ENCODE measurements at places on chromosomes 6 and 20. TPM values are rescaled to one million over a fixed set of nuclear protein-coding genes. Genes with fewer than 3 reads are reported as not detected.

TCP11 gene
- total RNA-seq: not detected

SYNCRIP gene
- 57.2 TPM for total RNA-seq

BTNL2 gene
- total RNA-seq: not detected

NXT1 gene
- total RNA-seq: 62.8 TPM

BCAS1 gene
- not detected for total RNA-seq

WFDC12 gene
- not detected for total RNA-seq

CLVS2 gene
- not detected for total RNA-seq

GLO1 gene
- total RNA-seq: 365 TPM

EGFL8 gene
- 0.43 TPM for total RNA-seq

PAK5 gene
- 0.21 TPM for total RNA-seq

PLAGL1 gene
- total RNA-seq: 18.5 TPM

CTAGE9 gene
- total RNA-seq: not detected

BNIP5 gene
- not detected for total RNA-seq

SNAI1 gene
- total RNA-seq: 10.5 TPM

NT5E gene
- 0.08 TPM for total RNA-seq

POU5F1 gene
- not detected for total RNA-seq

ATP6V1G2 gene
- not detected for total RNA-seq

ID4 gene
- 4.3 TPM for total RNA-seq

FAXC gene
- 13.0 TPM for total RNA-seq

RIMS1 gene
- 6.7 TPM for total RNA-seq

All from H4 (cell line).